ENCODE measurements at places on chromosomes 13 and 19. TPM values are rescaled to one million over a fixed set of nuclear protein-coding genes. Genes with fewer than 3 reads are reported as not detected.

Gene PTH2
- polyA plus RNA-seq, result not detected

DNA sequence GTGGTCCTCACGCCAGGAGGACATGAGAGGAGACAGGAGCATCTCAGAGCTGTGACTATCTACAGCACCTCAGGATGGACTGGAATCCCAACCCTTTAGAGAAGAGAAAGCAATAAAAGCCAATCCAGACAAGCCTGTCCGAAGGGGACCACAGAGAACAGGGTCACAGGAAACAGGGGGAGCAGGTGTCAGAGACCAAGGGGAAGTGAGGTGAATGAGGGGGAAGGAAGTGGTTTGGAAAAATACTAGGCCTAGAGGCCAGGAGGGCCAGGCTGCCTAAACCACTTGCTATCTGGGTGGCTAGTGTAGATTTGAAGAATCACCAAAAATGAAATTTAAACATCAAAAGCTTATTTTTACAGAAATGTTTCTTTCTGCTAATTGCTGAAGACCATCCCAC lies 16.2 kb downstream of the TMTC4 start:
- no peak for DNase-seq

DNA sequence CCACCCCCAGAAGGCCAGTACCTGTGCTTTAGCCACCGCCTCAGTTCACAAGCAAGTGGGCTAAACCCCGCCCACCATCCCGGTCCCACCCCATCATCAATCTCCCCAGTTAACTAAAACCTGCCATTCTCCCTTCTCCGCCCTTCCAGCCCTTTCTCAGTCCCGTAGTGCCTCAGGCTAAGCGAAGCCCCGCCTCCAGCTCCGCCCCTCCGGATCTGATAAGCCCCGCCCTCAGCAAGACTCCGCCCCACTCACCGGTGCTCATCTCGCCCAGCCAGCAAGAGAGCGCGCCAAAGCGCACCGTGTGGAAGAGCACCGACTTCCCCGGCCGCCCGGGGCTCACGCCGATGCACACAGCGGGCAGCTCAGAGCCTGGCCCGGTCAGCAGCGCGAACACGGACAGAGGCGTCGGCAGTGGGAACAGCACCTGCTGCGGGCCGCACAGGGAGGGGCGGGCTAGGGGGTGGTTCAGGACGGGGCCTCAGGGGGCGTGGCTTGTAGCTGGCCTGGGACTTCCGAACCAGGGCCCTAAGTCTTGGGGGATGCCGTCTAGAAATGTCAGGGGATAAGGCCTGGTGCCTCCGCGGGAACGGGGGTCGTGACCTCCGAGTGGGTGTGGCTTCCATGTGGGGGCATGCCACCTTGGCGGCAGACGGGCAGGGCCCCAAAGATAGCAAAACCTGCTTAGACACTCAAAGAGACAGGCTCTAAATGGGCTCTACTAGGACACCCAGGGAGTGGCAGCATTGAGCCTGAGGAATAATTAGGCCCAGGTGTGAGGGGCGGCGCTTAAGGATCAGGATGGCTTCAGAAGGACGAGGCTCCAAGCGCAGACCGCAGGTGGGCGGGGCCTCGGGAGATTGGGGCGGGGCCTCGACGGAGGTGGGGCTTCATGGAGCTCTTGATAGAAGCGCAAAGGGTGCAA lies 21.4 kb downstream of the MAP4K1 start:
- peak; percentile 5 for DNase-seq

- no peak for DNase-seq
Observed at GRCh38 chr13:66162470-66162869, 1067.7 kb downstream of the PCDH9 start.

Data from right lung (tissue), 10 donors.